ENCODE measurements at places on chromosomes 12 and 14. TPM values are rescaled to one million over a fixed set of nuclear protein-coding genes. Genes with fewer than 3 reads are reported as not detected.

- peak; percentile 84 for DNase-seq
These were observed 3.4 kb downstream of the GPR84 start for GRCh38 chr12:54360717-54361456.

DNA sequence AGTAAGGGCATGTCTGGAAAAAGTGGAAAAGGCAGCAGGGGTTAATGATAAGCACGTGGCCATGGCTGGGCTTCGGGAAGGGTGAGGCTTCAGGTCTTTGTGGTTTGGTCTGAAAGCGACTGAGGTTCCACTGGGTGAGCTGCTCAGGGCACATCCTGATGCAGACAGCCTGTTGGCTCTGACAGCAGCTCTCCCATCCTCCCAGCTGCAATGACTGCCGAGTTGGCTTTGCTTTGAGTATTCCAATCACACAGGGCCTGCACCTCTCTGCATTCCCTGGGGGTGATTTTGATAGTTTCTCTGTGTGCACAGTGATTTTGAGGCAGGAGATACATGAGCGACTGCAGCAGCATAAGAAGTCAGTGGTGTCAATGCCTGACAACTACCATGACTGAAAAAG, 390.7 kb downstream of the APAF1 start:
- DNase-seq = no peak

- no peak for DNase-seq
These were observed 3.0 kb downstream of the ZBTB1 start for GRCh38 chr14:64507376-64508156.

- DNase-seq = peak; percentile 85
These were observed 1.8 kb downstream of the GLI1 start for GRCh38 chr12:57461276-57461916.

DNA sequence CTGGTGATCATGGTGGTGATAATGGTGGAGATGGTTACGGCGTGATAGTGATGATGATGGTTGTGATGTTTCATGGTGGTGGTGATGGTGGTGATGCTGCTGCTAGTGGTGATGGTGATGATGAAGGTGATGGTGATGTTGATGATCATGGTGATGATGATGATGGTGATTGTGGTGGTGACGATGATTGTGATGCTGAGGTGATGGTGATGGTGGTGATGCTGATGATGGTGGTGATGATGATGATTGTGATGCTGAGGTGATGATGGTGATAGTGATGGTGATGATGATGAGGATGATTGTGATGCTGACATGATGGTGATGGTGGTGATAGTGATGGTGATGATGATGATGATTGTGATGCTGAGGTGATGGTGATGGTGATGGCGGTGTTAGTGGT, 113.2 kb upstream of the EVL start:
- DNase-seq = no peak

DNA sequence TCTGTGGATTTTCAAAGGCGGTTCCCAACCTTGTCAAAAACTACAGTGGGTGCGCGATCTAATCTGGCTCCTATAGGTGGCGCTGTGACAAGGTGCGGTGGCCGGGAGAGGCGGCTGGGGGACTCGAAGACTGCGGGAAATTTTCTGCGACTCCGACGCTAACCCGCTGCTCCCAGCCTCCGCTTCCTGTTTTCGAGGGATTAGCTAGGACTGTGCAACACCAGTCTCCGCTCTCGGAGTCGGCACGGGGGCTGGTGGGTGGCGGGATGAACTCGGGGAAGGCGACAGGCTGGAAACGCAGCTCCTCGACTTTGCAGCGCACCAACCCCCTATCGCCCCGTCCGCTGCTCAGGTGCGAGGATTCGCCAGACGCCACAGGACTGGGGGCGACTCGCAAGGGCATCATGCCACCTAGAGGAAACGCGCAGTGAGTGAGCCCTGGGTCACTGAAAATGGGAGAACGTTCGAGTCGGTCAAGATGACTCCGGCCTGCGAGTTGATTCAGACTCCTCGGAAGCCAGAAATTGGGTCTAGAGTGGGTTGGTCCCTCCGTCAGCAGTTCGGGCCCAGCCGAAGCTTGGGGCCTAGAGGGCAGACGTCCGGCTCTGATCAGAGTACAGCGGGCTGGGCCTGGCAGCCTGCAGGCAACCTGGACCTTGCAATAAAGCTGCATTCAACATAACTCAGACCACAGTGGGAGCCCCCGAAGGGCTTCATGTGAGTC, 5.5 kb upstream of the PAX9 start:
- DNase-seq = peak; percentile 73

- no peak for DNase-seq
These were observed 144.4 kb downstream of the CAND1 start for GRCh38 chr12:67413577-67413976.

DNA sequence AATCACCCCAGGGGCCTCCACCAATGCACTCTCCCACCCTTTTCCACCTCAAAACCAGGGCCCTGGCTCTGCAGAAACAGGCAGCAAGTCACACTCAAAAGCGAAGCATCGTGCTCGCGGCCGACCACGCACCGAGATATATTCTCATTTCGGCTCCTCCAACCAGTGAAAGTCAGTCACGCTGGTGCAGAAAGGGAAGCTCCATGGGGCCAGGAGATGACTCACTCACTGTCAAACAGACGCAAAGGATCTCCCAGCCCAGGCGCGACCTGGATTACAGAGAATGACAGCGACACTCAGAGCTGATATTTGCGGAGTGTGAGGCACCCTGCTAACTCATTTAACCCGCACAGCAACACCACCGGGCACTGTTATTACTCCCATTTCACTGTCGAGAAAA, 173.6 kb downstream of the CALM1 start:
- no peak for DNase-seq

GRCh38 chr14:70822530-70823185, 13.3 kb upstream of the MAP3K9 start:
- no peak for DNase-seq

DNA sequence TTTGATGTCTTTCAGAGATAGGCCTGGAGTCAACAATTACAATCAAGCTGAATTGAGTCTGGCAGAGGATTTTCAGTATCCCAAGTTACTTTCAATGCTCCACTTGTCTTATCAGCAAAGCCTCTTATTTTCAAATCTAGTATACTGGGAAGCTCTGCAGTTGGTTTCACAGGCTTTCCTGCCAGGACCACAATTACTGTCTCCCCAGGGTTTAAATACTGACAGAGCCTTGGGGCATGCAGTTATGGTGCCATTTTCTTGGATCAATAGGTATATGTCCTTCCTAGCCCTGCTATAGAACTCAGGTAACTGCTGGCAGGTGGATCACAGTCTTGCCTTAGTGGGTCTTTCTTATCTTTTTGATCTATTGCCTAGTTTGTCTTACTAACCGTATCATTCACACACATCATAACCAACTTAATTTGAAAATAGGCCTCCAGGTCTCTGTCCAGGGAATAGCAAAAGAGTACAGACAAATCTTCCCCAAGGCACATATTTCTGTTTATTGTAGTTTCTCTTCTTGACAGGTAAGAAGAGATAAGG, 22.4 kb upstream of the RNU6-8 start:
- no peak for DNase-seq

OR10G3 gene
- not detected for total RNA-seq

KRT80 gene
- total RNA-seq = 65.1 TPM

FBLN5 gene
- total RNA-seq = 1.9 TPM

HEBP1 gene
- total RNA-seq = 146 TPM

TAS2R14 gene
- total RNA-seq = 2.8 TPM

ASCL1 gene
- 7.5 TPM for total RNA-seq
